ENCODE measurements at places on chromosomes 16 and 17.
A peak's percentile ranks its signal among the peaks of the same experiment; 100 is the strongest.

GRCh38 chr17:72661116-72661944 lies 431.2 kb downstream of the SLC39A11 start:
- DNase-seq = no peak

DNA sequence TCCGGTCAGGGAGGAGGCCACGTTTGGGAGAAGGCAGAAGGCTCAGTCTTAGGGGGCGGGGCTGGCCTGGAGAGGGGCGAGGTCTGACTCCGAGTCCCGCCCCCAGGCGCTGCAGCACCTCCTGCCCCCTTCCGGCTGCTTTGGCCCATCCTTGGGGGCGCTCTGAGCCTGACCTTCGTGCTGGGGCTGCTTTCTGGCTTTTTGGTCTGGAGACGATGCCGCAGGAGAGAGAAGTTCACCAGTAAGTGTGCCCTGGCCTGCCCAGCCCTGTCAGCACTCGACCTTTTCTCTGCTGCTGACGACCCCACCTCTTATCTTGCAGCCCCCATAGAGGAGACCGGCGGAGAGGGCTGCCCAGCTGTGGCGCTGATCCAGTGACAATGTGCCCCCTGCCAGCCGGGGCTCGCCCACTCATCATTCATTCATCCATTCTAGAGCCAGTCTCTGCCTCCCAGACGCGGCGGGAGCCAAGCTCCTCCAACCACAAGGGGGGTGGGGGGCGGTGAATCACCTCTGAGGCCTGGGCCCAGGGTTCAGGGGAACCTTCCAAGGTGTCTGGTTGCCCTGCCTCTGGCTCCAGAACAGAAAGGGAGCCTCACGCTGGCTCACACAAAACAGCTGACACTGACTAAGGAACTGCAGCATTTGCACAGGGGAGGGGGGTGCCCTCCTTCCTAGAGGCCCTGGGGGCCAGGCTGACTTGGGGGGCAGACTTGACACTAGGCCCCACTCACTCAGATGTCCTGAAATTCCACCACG lies 1.5 kb downstream of the TNFRSF12A start:
- peak; percentile 90 for DNase-seq

- DNase-seq = peak; percentile 26
Observed at GRCh38 chr17:6269478-6269877, 165.4 kb downstream of the AIPL1 start.

DNA sequence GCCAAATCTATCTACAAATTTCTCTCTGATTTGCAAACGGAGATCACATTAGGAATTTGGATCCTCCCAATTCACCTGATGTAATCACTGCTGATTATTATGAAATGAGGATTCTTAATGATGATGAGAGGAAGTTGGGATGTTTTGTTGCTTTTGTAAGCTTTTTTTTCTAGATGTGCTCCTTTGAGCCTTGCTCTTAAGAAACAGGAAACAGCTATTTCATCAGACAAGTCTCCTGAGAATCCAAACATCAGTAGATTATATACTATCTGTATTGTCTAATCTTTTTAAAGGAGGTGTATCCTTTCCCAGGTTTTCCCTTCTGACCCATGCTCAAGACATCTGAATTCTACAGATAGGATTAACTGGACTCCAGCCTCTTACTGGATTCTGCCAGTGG lies 73.3 kb downstream of the KIF2B start:
- DNase-seq = no peak

- DNase-seq = no peak
Observed at GRCh38 chr17:73304438-73304837, 7.4 kb downstream of the CDC42EP4 start.

GRCh38 chr16:67150047-67150832 lies 558 bp downstream of the B3GNT9 start:
- DNase-seq = peak; percentile 55

DNA sequence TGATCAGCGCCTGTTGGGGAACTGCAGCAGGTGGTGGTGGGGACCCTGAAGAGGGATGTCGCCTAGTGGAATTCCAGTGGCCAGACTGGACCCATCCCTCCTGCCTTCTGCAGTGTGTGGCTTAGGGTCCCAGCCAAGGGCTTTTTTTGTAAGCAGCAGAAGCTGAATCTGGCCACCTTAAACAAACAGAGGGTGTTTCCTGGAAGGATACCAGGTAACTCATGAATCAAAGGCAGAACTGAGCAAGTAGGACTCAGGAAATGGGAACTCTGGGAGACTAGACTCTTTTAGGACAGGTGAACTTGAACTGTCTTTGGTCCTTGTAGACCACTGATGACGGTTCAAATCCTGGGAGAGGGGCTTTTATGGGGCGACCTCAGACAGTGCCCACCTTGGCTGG lies 124.0 kb downstream of the ABCC6 start:
- no peak for DNase-seq

DNA sequence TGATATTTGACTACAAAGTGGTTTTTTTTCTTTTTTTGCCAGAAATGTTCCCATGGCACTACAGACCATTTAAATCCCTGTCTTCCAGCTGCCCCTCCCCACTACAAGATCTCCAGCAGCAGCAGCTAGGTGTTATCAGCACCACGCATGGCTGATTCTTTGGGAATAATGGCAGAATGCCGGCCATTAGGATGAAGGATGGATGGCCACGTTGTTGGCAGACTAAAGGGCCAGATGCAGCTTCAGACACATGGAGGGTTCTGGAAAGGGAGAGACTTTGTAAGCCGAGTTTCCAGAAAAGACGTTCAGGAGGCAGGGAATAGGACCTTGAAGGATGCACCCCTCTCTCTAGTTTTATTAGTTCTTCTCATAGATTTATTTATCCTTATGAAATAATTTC lies 10.3 kb upstream of the MED9 start:
- DNase-seq = no peak

- no peak for DNase-seq
Observed at GRCh38 chr17:81126281-81127132, 38.8 kb upstream of the PVALEF start.

GRCh38 chr17:79671085-79671694 lies 59.6 kb upstream of the ENPP7 start:
- DNase-seq = no peak

DNA sequence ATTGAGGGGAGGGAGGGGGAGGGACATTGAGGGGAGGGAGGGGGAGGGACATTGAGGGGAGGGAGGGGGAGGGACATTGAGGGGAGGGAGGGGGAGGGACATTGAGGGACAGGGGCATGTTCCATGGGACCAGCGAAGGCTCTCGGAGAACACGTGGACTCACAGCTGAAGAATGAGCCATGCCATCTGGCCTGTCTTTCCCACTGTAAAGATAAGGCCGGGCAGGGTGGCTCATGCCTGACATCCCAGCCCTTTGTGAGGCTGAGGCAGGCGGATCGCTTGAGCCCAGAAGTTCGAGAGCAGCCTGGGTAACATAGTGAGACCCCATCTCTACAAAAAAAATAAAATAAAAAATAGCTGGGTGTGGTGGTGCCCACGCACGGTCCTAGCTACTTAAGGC lies 32.5 kb downstream of the RPH3AL start:
- no peak for DNase-seq

DNA sequence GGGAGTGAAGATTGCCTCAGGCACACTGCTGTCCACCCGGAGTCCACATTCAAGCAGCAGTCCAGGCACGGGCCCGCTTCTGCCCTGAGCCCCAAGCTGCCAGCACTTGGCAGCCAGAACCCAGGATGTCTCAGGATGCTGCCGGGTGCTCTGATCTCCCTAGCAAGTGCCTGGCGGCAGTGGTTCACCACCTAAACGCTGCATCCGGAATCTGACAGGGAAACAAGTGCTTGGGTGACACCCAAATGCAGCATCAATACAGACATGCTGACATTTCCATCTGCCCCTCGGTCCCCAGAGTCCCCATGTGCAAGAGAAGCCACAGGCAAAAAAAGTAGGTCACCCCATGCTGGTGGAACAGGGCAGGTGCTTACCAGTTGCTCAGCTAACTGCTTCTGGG lies 197.1 kb upstream of the RPL38 start:
- no peak for DNase-seq

- no peak for DNase-seq
Observed at GRCh38 chr16:918741-919657, 51.8 kb downstream of the LMF1 start.

DNA sequence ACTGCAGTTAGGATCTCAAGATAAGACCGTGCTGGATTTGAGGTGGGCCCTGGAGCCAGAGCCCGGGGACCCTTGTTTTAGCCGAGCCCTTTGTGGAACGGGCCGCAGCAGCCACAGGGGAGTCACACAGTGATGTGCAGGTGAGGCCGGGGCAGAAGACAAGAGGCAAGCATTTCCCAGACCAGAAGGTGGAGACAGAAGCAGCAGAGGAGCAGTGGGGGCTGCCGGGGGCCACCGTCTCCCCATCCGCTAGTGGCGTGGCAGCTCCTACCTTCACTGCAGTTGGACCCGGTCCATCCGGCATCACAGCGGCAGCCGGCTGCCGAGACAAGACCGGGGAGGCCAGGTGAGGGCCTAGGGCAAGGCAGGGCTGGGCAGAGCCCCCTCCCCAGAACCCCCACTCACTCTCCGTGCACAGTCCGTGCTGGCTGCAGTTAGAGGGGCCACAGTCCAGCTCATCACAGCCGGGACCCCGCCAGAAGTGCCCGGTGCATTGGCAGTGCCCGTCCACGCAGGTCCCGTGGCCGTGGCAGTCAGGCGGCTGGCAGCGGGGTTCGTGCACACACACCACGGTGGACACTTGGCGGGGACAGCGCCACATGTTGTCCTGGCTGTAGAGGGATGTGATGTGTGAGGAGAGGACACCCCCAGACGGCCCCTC lies 6.0 kb downstream of the NAGPA start:
- DNase-seq = no peak

DNA sequence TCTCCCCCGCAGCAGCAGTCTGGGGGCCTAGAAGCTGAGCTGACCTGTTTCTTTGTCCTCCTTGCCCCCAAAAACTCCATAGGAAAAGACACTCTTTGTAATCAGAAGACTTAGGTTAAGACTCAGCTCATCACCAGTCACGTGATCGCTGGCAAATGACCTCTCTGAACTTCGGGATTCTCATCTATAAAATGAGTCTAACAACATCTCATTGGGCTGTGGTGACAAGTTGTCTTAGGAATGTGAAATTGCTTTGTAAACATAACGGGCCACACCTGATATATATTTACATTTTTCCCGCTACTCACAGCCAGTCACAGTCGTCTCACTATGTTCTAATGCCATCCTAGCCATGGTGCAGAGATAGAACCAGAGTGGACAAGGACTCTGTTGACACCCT lies 86.0 kb upstream of the LHX1 start:
- DNase-seq = no peak

DNA sequence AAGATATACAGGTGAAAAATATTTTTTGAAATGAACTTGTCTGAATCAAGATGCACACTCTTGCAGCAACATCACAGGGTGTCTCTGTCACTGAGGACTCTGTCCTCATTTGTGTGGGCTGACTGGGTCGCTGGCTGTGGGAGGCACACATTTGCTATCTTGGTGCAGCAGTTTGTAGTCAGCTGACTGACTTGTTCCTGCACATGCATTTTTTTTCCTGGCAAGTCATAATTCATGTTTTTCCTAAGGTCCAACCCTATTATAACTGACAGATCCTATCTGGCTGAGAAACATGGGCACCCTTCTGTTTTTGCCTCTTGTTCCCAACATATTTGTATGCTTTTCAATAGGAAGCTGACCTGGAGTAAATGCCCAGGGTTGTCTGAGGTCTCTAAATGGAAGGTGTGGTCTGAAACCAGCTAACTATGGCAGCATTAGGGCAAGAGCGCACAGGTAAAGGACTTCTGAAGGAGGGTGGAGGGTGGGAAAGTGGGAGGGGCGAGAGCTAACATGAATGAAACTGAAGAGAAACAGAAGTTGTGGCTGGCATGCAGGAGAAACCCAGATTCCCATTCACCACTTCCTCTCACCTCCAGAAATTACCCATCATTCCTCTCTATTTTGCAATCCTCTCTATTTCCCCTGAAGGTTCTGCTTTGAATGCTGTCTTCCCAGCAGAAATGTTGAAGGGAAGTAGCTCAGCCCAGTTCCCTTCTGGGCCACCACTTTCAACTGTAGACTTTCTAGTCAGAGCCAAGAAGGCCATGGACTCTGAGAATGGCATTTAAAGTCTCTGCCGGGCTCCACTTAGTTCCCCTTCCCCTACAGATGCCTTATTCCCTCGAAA lies 166.1 kb downstream of the PRKCA start:
- DNase-seq = peak; percentile 22

DNA sequence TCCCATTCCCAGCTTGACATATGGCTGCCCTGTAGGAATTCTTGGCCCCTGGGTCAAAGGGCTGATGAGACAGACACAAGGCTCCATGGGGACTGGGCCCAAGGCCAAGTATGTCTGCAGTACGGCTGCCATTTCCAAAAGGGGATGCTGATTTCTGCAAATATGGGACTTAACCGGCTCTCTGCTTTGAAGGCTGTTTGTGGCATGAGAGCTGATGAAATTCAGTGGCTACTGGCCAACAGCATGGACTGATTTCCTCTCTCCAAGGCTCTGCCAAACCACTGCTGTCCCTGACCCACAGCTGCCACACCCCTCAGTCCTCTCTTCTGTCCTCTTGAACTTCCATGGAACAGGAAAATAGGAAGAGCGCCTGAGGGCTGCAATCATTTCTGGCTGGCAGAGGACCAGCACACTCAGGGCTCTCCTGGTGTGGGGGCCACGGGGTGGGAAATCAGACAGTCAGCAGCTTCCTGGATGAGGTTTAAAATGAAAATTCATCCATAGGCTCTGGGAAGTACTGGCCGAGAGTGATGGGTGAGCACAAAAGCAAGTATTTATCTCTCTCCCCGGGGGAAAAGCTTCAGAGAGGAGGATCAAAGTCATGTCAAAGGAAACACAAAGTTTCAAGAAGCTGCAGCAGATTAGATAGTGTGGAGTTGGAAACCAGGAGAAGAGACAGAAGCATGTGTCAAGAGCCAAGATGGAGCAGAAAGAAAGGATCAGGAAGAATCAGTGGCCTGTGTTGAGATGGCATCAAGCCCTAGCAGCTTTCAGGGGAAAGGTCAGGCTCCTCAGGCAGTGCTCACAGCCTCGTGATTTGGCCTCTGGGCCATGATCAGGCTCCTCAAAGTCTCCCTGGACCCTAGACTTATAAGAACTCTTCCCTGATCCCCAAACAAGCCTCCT lies 64.1 kb upstream of the SREBF1 start:
- no peak for DNase-seq
